GM23338 (cell line): ENCODE measurements at places on chromosomes 1 and 21. TPM values are rescaled to one million over a fixed set of nuclear protein-coding genes. Genes with fewer than 3 reads are reported as not detected.

The UTS2 gene
- not detected in 2 replicates for total RNA-seq

The FBLIM1 gene
- total RNA-seq: 69.1 and 81.7 TPM in 2 replicates

The ARHGEF10L gene
- 37.9 and 46.8 TPM in 2 replicates for total RNA-seq

The CELA3B gene
- not detected in 2 replicates for total RNA-seq

The NR1I3 gene
- total RNA-seq: not detected in 2 replicates

The LMOD1 gene
- 0.82 and 1.7 TPM in 2 replicates for total RNA-seq

The ZMYND12 gene
- total RNA-seq: 0.58 and 0.63 TPM in 2 replicates

The BMP8A gene
- total RNA-seq: 0.63 and 1.3 TPM in 2 replicates

The C1orf141 gene
- total RNA-seq: not detected in 2 replicates

The CCDC27 gene
- total RNA-seq: 0.45 TPM in 1 of 2 replicates, not detected in the other

GRCh38 chr1:170215072-170215885, 69.5 kb downstream of the NTMT2 start:
- DNase-seq: no peak
- H3K4me1 ChIP-seq: no peaks in the 10 kb centered on the region
- H3K4me3 ChIP-seq: no peak overlapping the region
- no peak overlapping the region for H3K27ac ChIP-seq
- H3K36me3 ChIP-seq: no peaks in the 10 kb centered on the region

GRCh38 chr1:161350671-161351070, 17.0 kb downstream of the CFAP126 start:
- H3K27me3 ChIP-seq: no peaks in the 10 kb centered on the region
- H3K36me3 ChIP-seq: no peaks in the 10 kb centered on the region; the same call in none of the 2 replicates
- DNase-seq: no peak
- no peak overlapping the region for H3K27ac ChIP-seq

DNA sequence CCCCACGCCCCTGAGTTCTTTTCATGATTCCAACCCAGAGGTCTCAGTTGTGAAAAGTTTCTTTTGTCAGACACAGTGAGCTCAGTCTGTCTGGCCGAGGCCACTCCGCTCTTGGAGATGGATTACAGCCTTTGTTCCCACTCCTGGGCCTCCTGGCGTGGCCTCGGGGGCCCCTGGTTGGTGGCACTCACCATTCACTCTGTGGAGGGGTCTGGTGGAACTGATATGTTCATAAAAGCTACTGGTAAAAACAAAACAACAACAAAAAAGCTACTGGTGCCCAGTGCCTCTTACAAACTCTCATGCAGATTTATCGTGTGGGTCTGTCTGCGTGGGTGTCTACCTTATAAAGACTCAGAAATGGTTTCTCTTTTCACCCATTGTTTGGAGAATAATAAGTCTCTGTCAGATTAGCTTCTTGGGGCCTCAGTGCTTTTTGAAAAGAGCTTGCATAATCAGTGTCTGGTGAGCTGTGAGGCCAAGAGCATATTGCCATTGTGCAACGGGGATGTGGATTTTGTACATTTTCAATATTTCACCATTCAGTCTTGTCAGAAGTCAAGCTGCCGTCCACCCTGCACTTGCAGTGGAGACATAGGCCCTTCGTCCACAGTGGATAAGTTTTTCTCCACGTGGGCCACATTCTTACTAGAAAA, 86.7 kb downstream of the GALNT2 start:
- H3K4me3 ChIP-seq: no peak overlapping the region
- H3K4me1 ChIP-seq: peaks cover 12% of the 10 kb centered on the region
- no peaks in the 10 kb centered on the region for H3K36me3 ChIP-seq

- no peaks in the 10 kb centered on the region for H3K4me1 ChIP-seq
- no peak overlapping the region for H3K27ac ChIP-seq
- no peak for DNase-seq
- no peak overlapping the region for H3K4me3 ChIP-seq
- H3K36me3 ChIP-seq: no peaks in the 10 kb centered on the region
Observed at GRCh38 chr1:221477252-221477651, 264.6 kb downstream of the DUSP10 start.

DNA sequence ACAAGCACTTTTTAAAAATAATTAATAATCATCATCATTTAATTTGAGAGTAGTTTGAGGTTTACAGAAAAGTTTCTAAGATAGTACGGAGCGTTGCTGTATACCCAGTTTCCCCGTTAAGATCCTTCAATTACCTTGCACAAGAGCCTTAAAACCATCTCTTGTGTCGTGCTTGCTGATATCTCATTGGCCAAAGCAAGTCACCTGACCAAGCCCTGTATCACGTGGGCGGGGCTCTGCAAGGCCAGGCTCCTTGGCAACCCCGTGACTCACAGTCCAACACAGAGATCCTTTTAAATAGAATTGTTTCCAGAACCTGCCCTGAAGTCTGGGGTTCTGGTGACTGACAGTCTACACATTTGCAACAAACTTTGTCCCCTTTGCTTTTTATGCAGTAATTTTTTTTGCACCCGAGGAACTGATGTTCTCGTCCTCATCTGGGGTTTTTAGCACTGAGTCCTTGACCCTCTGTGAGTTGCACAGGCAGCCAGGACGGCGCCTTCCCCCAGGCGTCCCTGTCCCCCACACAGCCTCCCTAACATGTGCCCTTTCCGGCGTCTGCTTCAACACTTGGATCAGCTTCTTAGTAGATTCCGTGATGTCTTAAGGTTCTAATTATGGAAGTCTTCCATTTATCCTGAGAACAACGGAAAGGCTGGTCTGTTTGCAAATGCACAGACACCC, 183.3 kb upstream of the TMEM51 start:
- H3K36me3 ChIP-seq: no peaks in the 10 kb centered on the region
- no peak overlapping the region for H3K27ac ChIP-seq
- H3K4me1 ChIP-seq: no peaks in the 10 kb centered on the region
- no peak overlapping the region for H3K4me3 ChIP-seq
- DNase-seq: peak; percentile 65

DNA sequence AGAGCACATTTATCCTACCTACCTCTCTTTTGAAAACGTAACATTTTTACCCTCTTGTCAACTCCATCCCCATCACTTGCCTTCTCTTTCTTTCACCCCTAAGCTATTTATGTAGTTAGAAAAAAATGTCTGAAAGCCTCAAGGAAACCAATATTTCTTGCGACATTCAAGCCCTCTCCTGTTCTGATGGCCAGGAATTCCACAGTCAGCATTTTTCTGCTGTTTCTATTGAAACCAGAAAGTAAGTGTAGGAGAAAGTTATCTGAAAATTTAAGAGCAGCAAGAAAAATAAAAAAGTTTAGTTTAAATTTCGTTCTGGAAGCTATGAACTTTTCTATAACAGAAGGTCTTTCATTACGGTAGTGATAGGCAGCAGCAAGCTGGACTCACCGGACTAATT, 247.6 kb upstream of the PBX1 start:
- no peaks in the 10 kb centered on the region for H3K36me3 ChIP-seq
- H3K27me3 ChIP-seq: no peaks in the 10 kb centered on the region
- H3K4me3 ChIP-seq: no peak overlapping the region
- no peak for DNase-seq

DNA sequence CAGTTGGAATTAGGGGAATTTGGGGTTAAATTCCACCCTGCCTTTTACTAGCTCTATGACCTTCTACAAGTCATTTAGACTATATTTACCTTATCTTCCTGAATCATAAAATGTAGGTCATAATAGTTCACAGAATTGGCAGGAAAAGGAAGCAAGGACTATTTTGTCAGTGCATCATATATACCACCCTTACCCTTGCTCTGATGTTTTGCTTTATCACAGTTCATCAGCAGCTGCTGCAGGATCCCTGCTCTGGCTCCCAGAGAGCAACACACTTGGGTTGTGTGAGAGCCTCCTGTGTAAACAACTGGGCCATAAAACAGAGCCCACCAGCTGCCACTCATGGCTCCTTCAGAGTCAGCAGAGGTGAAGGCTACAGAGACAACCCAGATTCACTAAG, 631.6 kb upstream of the CAMK1G start:
- no peak overlapping the region for H3K27ac ChIP-seq
- no peak overlapping the region for H3K4me3 ChIP-seq
- no peaks in the 10 kb centered on the region for H3K27me3 ChIP-seq

DNA sequence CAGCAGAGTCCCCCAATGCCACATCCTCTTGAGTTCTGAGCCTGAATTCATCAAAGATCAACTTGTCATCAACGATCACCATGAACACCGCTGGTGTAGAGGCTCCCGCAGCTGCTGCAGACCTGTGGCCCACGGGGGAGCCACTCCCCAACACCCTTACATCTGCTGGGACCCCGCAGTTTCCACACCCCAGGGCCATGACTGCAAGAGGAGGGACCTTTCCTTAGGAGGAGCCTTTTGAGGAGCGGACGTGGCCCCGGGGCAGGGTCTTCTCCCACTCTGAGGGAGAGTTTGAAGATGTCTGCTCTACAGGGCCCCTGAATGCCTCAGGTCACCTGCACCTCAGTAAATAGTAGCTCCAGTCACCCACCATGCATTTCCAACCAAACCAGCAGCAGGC, 2.7 kb downstream of the PRDM15 start:
- no peak for DNase-seq
- peaks cover 7% of the 10 kb centered on the region for H3K4me1 ChIP-seq
- H3K4me3 ChIP-seq: no peak overlapping the region
- no peaks in the 10 kb centered on the region for H3K27me3 ChIP-seq

DNA sequence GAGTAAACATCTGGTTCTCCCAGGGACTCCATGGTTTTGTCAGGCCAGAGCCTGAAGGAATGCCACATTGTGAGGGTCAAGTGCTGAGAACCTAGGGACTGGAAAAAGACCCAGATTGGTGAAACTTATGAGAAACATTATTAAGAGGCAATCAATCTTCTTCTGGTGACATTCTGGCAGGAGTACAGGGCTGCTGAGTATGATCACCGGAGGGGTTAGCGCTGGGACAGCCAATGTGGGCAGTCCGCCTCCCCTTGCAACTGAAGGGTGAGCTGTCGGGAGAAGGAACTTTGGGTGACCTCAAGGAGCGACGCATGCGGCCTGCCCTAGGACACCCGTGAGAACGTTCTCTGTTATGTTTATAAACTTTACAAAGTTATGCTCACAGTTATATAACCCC, 429.0 kb downstream of the LMO4 start:
- H3K36me3 ChIP-seq: no peaks in the 10 kb centered on the region
- H3K27ac ChIP-seq: no peak overlapping the region
- no peaks in the 10 kb centered on the region for H3K27me3 ChIP-seq
- no peak overlapping the region for H3K4me3 ChIP-seq
- DNase-seq: no peak

DNA sequence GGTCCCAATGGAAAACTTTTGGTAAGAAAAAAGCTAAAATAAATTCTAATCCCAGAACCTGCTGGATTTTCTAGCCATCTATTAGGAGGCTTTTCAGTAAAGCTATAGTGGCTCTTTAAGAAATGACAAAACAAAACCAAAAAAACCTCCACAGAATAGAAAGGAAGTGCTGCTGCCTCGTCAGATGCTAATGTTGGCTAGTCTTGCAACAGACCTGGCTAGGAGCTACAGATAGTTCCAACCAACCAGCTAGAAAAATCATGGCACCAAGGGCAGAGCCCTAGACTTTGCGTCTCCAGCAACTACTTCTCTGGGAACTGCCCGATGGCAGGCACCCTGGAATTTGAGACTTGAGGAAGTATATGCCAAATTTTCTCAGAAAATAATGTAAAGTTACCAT, 7.6 kb downstream of the CD101 start:
- no peak overlapping the region for H3K27ac ChIP-seq
- no peak for DNase-seq
- no peaks in the 10 kb centered on the region for H3K27me3 ChIP-seq

DNA sequence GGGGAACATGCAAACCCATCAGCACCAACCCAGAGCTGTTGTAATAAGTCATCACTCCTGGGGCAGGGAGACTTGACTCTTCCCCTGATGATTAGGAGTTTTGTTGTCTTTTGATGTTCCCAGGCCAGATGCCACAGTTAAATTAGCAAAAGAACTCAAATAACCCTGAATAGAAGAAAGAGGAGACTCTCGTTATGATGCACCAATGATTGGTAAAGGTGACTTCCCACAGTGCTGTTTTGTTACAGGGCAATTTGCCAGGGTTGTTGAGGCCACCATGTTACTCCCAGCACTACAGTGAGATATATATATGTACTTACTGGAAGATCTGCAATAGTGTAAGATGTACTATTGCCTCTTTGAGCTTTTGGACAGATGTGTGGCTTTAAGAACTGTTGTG, 24.3 kb upstream of the RCAN1 start:
- no peaks in the 10 kb centered on the region for H3K27me3 ChIP-seq
- no peak overlapping the region for H3K27ac ChIP-seq
- no peaks in the 10 kb centered on the region for H3K36me3 ChIP-seq
- H3K4me1 ChIP-seq: no peaks in the 10 kb centered on the region
- DNase-seq: no peak

GRCh38 chr1:164667001-164667400, 108.0 kb downstream of the PBX1 start:
- peaks cover 51% of the 10 kb centered on the region for H3K4me1 ChIP-seq
- H3K36me3 ChIP-seq: no peaks in the 10 kb centered on the region
- DNase-seq: no peak
- H3K4me3 ChIP-seq: no peak overlapping the region

DNA sequence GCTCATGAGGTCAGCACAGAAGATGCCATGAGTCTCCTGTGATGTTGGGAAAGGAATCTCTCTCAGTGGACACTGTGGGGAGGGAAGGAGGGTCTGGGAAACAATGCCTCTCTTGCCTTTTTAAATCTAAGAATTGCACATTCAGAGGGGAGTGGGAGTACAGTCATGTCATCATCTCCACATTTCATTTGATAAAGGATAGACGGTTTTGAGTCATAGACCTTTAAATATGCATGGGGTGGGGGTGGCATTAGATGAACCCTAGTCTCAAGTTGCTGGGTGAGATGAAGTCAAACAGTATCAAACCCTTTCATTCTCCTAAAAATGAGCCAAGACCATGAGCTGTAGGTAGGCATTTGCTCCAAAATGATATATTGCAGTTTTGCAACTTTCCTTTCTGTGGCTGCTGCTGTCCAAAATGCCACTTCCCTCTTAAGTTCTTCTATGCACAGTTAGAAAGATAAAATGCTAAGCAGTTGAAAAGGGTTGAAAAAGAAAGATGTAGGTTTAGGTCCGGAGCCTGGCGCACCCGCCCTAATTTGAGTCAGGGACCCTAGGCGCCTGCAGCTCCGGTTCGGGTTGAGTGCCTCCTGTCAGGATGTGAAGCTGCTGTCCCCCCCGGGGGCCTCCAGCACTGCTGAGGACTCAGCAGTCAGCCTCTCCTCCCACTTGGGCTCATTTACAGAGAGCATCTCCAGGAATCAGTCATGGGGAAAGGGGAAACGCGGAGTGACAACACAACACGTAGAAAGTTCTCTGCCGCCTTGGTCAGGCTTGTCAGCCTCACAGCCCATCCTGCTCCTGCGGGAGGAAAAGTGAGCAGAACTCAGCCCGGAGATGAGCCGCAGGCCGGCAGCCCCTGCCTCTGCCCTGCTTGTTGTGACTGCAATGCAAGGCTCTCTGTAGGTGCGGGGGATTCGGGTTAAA, 479.3 kb upstream of the RUNX1 start:
- H3K4me1 ChIP-seq: no peaks in the 10 kb centered on the region
- no peaks in the 10 kb centered on the region for H3K36me3 ChIP-seq
- H3K4me3 ChIP-seq: no peak overlapping the region
- H3K27me3 ChIP-seq: no peaks in the 10 kb centered on the region
- H3K27ac ChIP-seq: no peak overlapping the region

GRCh38 chr1:214352838-214353237, 71.9 kb downstream of the SMYD2 start:
- peaks cover 14% of the 10 kb centered on the region for H3K36me3 ChIP-seq
- no peaks in the 10 kb centered on the region for H3K27me3 ChIP-seq
- H3K4me1 ChIP-seq: peaks cover 21% of the 10 kb centered on the region; the same call in 1 of the 2 replicates
- DNase-seq: no peak
- no peak overlapping the region for H3K4me3 ChIP-seq

- H3K36me3 ChIP-seq: peaks cover 28% of the 10 kb centered on the region
- no peak for DNase-seq
- H3K27me3 ChIP-seq: no peaks in the 10 kb centered on the region
- H3K4me1 ChIP-seq: no peaks in the 10 kb centered on the region; the same call in 1 of the 2 replicates
- H3K27ac ChIP-seq: no peak overlapping the region
Observed at GRCh38 chr1:114128293-114128692, 25.4 kb downstream of the SYT6 start.

- H3K27ac ChIP-seq: no peak overlapping the region
- no peak for DNase-seq
- no peaks in the 10 kb centered on the region; the same call in 1 of the 2 replicates for H3K27me3 ChIP-seq
- no peaks in the 10 kb centered on the region for H3K36me3 ChIP-seq
Observed at GRCh38 chr1:147247656-147248238, 5.3 kb downstream of the CHD1L start.
